Stimulated activated CD4-positive, alpha-beta T cell treated with anti-CD3 and anti-CD28 coated beads, TNF-alpha, amount 100 ng/mL, for 24 hours (primary cell): ENCODE measurements at places on chromosomes 16 and 17.

DNA sequence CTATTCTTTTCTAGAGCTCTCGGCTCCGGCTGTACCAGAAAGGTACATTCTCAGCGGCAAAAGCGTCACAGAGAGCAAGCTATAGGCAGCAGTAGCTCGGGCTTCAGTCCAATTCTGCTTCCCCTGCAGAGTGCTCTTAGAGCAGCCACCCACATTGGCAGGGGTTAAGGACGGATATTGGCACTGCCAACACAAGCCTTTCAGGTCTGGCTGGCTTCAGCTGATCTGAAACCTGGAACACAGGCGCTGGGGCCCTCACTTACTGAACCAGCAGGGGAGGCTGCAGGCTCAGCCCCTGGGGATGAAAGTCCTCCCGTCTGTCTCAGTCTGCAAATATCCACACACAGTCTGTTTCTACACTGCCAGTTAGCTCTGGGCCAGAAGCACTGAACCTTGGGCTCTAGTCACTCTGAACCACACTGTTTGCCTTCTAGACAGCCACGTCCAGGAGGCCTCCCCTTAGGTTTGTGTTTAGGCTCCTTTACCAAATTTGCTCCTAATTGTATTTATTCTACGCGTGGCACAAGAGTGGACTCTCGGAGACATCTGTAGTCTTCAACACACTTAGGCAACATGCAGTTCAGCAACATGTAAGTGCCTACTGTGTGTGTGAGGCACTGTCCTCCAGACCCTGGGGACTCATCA lies 40.1 kb downstream of the HIC1 start:
- DNase-seq: no peak

- DNase-seq: peak; percentile 54
These were observed 12.9 kb upstream of the SEC14L1 start for GRCh38 chr17:77127735-77128361.

- DNase-seq: no peak
These were observed 19.4 kb downstream of the RHOT1 start for GRCh38 chr17:32161506-32162365.

- DNase-seq: no peak
These were observed 269.4 kb downstream of the BCAS3 start for GRCh38 chr17:60947100-60947499.

DNA sequence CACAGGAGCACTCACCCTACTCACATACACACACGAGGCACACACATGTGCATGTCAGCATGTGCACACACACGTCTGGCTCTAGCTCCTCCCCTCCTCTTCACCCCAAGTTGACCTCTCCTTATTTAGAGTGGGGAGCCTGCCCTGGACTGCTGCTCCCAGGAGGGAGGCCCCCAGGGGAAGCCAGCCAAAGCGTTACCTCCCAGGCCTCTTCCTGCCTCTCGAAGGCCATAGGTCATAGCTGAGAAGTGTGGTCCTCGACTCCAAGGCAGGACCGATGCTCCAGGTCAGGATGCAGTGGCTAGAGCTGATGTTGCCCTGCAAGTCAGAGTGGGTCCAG lies 18.8 kb downstream of the POLR3K start:
- no peak for DNase-seq

- peak; percentile 26 for DNase-seq
These were observed 45.0 kb upstream of the USP7 start for GRCh38 chr16:9008601-9009260.

DNA sequence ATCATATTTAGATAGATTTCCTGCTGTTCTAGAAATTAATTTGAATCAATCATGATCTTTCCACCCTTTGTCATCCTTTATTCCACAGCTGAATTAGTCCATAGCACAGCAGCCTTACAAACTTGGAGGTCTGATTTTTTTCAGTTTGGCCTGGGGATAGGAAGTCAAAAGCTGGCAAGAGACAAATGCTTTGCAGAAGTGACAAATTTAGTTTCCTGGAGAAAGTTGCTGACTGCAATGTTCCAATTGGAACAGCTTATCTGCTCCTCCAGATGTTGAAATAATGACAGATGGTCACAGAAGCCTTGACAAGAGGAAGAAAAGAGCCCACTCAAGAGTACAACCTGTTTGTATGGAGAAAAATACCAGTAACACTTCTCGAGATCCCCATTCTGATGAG lies 1276.1 kb upstream of the CDH8 start:
- no peak for DNase-seq
